ENCODE measurements at places on chromosomes 13 and 19. TPM values are rescaled to one million over a fixed set of nuclear protein-coding genes. Genes with fewer than 3 reads are reported as not detected.

The GRIN3B gene
- total RNA-seq = not detected

The GFY gene
- total RNA-seq = not detected

The RGL3 gene
- not detected for total RNA-seq

The WTIP gene
- total RNA-seq = 0.89 TPM

The PRTN3 gene
- not detected for total RNA-seq

The PIAS4 gene
- 20.1 TPM for total RNA-seq

The TTC9B gene
- not detected for total RNA-seq

The ADAMTSL5 gene
- total RNA-seq = 1.6 TPM

The IL11 gene
- total RNA-seq = not detected

The CBY2 gene
- total RNA-seq = not detected

The LGALS7 gene
- total RNA-seq = not detected

The FFAR1 gene
- not detected for total RNA-seq

The C2CD4C gene
- 0.10 TPM for total RNA-seq

The GADD45GIP1 gene
- total RNA-seq = 28.6 TPM

The TMEM150B gene
- not detected for total RNA-seq

The KCNN1 gene
- total RNA-seq = 0.30 TPM

The TSSK6 gene
- total RNA-seq = 4.5 TPM

The FREM2 gene
- total RNA-seq = not detected

The SIGLEC9 gene
- 1.7 TPM for total RNA-seq

GRCh38 chr19:7744199-7744786 lies 3.0 kb downstream of the CD209 start:
- no peak overlapping the region for H3K4me3 ChIP-seq
- H3K4me1 ChIP-seq = peaks cover 9% of the 10 kb centered on the region
- H3K27ac ChIP-seq = no peak overlapping the region
- H3K36me3 ChIP-seq = peaks cover 2% of the 10 kb centered on the region

DNA sequence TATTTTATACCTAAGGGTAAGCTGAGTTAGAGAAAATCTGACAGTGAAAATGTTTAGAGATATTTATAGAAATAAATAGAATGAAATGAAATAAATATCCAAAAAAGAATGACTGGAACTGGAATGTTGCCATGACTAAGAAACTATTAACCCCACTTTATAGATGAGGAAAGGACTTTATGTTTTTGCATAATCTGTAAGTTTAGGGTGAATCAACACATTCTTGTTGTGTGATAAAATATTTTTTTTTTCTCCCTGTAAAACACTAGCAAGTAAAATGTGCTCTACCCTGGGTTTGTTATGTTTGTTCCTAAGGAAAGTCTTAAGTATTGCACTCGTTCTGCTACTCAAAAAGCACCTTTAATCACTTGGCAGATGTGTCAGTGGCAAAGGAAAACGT lies 83.8 kb upstream of the KL start:
- H3K4me1 ChIP-seq = no peaks in the 10 kb centered on the region
- H3K4me3 ChIP-seq = no peak overlapping the region
- H3K27ac ChIP-seq = no peak overlapping the region
- H3K36me3 ChIP-seq = no peaks in the 10 kb centered on the region

GRCh38 chr19:38213911-38214625 lies 10.0 kb downstream of the DPF1 start:
- H3K4me3 ChIP-seq = peak overlapping the region; percentile 27
- peak overlapping the region; percentile 24 for H3K27ac ChIP-seq
- H3K36me3 ChIP-seq = peaks cover 3% of the 10 kb centered on the region
- H3K4me1 ChIP-seq = peaks cover 21% of the 10 kb centered on the region
- H3K27me3 ChIP-seq = peaks cover 59% of the 10 kb centered on the region

- no peak overlapping the region for H3K4me3 ChIP-seq
- no peak for DNase-seq
- H3K27ac ChIP-seq = no peak overlapping the region
Observed at GRCh38 chr19:10256551-10256950, 4.5 kb downstream of the MRPL4 start.

- no peak overlapping the region for H3K4me3 ChIP-seq
- peaks cover 19% of the 10 kb centered on the region for H3K4me1 ChIP-seq
- peaks cover 3% of the 10 kb centered on the region for H3K36me3 ChIP-seq
Observed at GRCh38 chr19:49772850-49773432, 6.1 kb downstream of the AP2A1 start.

GRCh38 chr19:29546583-29547190 lies 20.9 kb downstream of the VSTM2B start:
- H3K4me1 ChIP-seq = no peaks in the 10 kb centered on the region
- peaks cover 20% of the 10 kb centered on the region for H3K27me3 ChIP-seq
- H3K27ac ChIP-seq = no peak overlapping the region
- no peak for DNase-seq
- H3K4me3 ChIP-seq = no peak overlapping the region

- no peak overlapping the region for H3K4me3 ChIP-seq
- H3K4me1 ChIP-seq = peaks cover 14% of the 10 kb centered on the region
- no peak overlapping the region for H3K27ac ChIP-seq
- H3K36me3 ChIP-seq = peaks cover 60% of the 10 kb centered on the region
Observed at GRCh38 chr19:58007285-58007684, 4.7 kb upstream of the ZNF606 start.

DNA sequence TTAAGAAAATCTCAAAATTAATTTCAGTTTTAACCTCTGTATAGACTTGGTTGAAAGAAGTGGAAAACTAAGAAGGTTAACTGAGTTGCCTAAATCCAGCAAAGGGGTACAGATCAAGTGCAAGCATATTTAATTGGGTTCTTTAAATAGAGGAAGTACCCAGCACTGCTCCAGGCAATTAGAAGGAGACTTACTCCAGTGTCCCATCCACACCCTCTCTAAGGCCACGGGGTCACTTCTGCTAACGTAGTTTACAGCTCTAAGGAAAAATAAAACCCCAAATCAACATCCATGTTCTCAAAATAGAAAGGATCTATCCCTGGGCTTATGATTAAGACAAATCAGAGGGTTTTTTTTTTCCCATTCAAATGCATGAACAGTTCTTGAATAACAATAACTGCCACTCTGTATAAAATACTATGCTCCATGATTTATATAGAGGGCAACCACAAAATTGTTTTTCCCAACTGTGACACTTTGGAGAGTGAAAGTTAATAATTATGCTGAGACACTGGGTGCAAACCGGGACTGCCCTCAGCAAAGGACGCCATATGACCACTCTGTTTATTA lies 4.6 kb downstream of the FRY start:
- H3K4me1 ChIP-seq = peaks cover 71% of the 10 kb centered on the region
- peak overlapping the region; percentile 79 for H3K27ac ChIP-seq
- peak overlapping the region; percentile 69 for H3K4me3 ChIP-seq

- H3K27ac ChIP-seq = peak overlapping the region; percentile 96
- H3K36me3 ChIP-seq = no peaks in the 10 kb centered on the region
- peak; percentile 49 for DNase-seq
Observed at GRCh38 chr19:19459073-19459472, 53.6 kb downstream of the GATAD2A start.

GRCh38 chr13:44212633-44213396 lies 160.8 kb upstream of the SERP2 start:
- H3K4me3 ChIP-seq = no peak overlapping the region
- H3K27ac ChIP-seq = no peak overlapping the region
- no peaks in the 10 kb centered on the region for H3K27me3 ChIP-seq
- no peak for DNase-seq
- no peaks in the 10 kb centered on the region for H3K36me3 ChIP-seq

DNA sequence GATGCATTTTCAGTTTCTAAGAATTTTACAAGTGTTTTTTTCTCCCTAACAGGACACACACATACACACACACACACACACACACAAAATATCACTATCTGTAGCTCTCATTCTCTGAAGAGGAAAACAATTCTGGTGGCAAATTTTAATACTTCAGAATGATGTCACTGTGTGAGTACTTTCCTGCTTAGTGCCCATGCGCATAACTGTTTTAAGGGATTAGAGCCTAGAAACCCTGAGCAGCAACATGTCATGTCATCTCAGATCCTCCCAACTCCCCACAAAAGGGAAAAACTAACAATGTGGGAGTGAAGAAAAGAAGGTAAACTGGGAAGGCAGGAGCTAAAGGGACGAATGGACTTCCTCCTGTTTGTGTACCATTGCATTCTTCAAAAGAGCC lies 401.2 kb downstream of the SPRY2 start:
- no peak overlapping the region for H3K27ac ChIP-seq
- DNase-seq = no peak
- H3K27me3 ChIP-seq = no peaks in the 10 kb centered on the region
- no peak overlapping the region for H3K4me3 ChIP-seq
- H3K36me3 ChIP-seq = no peaks in the 10 kb centered on the region

GRCh38 chr19:57771417-57771816 lies 1.9 kb downstream of the ZNF586 start:
- DNase-seq = no peak
- peaks cover 68% of the 10 kb centered on the region for H3K36me3 ChIP-seq
- H3K4me3 ChIP-seq = no peak overlapping the region
- no peaks in the 10 kb centered on the region for H3K27me3 ChIP-seq
- H3K27ac ChIP-seq = no peak overlapping the region
- H3K4me1 ChIP-seq = peaks cover 34% of the 10 kb centered on the region

DNA sequence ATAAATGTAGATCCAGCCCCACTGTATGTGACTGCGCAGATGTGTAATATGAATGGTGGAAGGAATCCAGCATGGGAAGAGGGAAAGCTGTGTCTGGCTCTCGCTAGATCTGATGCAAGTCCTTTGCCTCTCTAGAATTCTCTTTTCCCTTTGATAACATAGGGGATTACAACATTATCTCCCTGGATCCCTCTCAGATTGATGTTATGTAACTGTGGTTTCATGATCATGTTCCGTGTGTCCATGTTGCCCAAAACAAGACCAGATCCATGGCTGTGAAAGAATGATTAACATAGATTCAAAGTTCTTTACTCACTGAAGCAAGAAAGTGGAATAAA lies 184.0 kb upstream of the UBL3 start:
- no peaks in the 10 kb centered on the region for H3K27me3 ChIP-seq
- no peaks in the 10 kb centered on the region for H3K4me1 ChIP-seq
- no peak for DNase-seq
- no peak overlapping the region for H3K27ac ChIP-seq
- H3K36me3 ChIP-seq = no peaks in the 10 kb centered on the region

- H3K36me3 ChIP-seq = no peaks in the 10 kb centered on the region
- H3K4me3 ChIP-seq = no peak overlapping the region
- H3K27me3 ChIP-seq = no peaks in the 10 kb centered on the region
- no peaks in the 10 kb centered on the region for H3K4me1 ChIP-seq
Observed at GRCh38 chr13:44904967-44905366, 84.3 kb downstream of the NUFIP1 start.

DNA sequence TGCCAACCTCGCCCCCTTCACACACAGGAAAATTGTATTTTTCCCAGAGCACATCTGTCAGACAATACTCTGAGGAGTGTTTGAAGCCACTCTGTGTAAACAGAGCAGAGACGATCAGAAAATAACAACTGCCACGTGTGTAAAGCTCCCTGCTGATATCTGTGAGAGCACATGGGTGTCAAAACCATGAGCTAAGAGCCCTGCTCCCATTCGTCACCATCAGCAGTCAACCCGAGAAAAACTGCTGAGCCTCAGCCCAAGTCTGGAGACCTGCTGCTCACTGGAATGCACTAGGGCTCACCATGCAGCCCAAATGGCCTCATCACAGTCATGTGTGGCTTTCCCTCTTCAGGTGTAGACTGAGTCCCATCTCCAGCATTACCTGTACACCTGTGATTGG lies 304.1 kb downstream of the FGF14 start:
- peaks cover 4% of the 10 kb centered on the region for H3K27me3 ChIP-seq
- H3K4me3 ChIP-seq = no peak overlapping the region
- H3K4me1 ChIP-seq = no peaks in the 10 kb centered on the region
- no peaks in the 10 kb centered on the region for H3K36me3 ChIP-seq

- no peaks in the 10 kb centered on the region for H3K36me3 ChIP-seq
- peak; percentile 62 for DNase-seq
- peaks cover 47% of the 10 kb centered on the region for H3K27me3 ChIP-seq
Observed at GRCh38 chr19:30666301-30666803, 294.2 kb downstream of the ZNF536 start.

GRCh38 chr13:41231786-41232185 lies 31.6 kb downstream of the MTRF1 start:
- no peak overlapping the region for H3K27ac ChIP-seq
- H3K27me3 ChIP-seq = no peaks in the 10 kb centered on the region
- no peak overlapping the region for H3K4me3 ChIP-seq
- peaks cover 30% of the 10 kb centered on the region for H3K36me3 ChIP-seq
- H3K4me1 ChIP-seq = peaks cover 10% of the 10 kb centered on the region
- DNase-seq = no peak

- H3K36me3 ChIP-seq = peaks cover 2% of the 10 kb centered on the region
- H3K4me1 ChIP-seq = peaks cover 25% of the 10 kb centered on the region
- peak overlapping the region; percentile 92 for H3K4me3 ChIP-seq
- DNase-seq = no peak
- H3K27me3 ChIP-seq = no peaks in the 10 kb centered on the region
Observed at GRCh38 chr19:11989112-11989456, 24.2 kb downstream of the ZNF763 start.

DNA sequence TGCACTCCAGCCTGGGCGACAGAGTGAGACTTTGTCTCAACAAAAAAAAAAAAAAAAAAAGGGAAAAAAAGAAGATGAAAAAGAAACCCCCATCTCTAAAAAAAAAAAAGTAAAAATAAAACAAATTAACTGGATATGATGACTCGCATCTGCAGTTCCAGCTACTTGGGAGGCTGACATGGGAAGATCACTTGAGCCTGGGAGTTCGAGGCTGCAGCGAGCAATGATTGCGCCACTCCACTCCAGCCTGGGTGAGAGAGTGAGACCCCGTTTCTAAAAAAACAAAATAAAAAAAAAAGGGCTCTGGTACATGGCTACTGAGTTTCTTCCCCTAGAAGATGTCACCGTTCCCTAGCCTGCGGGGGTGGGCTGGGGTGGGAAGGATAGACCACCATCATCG lies 2.4 kb upstream of the CATSPERG start:
- no peak for DNase-seq
- H3K36me3 ChIP-seq = peaks cover 3% of the 10 kb centered on the region
- no peaks in the 10 kb centered on the region for H3K27me3 ChIP-seq
- H3K27ac ChIP-seq = no peak overlapping the region
- peaks cover 7% of the 10 kb centered on the region for H3K4me1 ChIP-seq
- no peak overlapping the region for H3K4me3 ChIP-seq

DNA sequence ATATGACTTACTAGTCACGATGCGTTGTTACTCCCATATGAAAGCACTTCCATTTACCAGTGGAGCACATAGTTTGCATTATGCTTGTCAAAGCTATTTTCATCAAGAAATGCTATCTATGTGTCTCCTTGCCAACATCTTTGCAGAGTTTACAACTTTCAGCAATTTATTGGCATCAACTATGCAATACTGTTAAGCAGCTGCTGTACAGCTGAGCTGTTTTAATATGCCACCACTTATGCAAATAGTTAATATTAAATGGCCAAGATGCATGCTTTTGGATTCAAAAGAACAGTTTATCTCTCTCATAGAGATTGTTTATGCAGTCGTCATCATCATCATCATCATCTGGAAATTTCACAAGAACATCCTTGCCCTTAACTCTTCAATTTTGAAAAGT lies 67.9 kb upstream of the KLF5 start:
- DNase-seq = no peak
- H3K27me3 ChIP-seq = no peaks in the 10 kb centered on the region
- H3K4me3 ChIP-seq = no peak overlapping the region
- H3K36me3 ChIP-seq = peaks cover 14% of the 10 kb centered on the region
- H3K4me1 ChIP-seq = no peaks in the 10 kb centered on the region

GRCh38 chr19:8609279-8610040 lies 1.1 kb downstream of the ADAMTS10 start:
- no peak overlapping the region for H3K27ac ChIP-seq
- peak overlapping the region; percentile 87 for H3K4me3 ChIP-seq
- peaks cover 21% of the 10 kb centered on the region for H3K4me1 ChIP-seq

GRCh38 chr19:50546527-50547221 lies 21.6 kb downstream of the LRRC4B start:
- peaks cover 2% of the 10 kb centered on the region for H3K4me1 ChIP-seq
- H3K4me3 ChIP-seq = no peak overlapping the region
- no peak overlapping the region for H3K27ac ChIP-seq
- DNase-seq = no peak

- H3K4me1 ChIP-seq = peaks cover 2% of the 10 kb centered on the region
- no peaks in the 10 kb centered on the region for H3K36me3 ChIP-seq
- H3K27me3 ChIP-seq = peaks cover 26% of the 10 kb centered on the region
- DNase-seq = no peak
- no peak overlapping the region for H3K27ac ChIP-seq
Observed at GRCh38 chr19:33063753-33064457, 783 bp downstream of the RHPN2 start.
